Cortex of kidney (tissue), 1 donor: ENCODE measurements at places on chromosomes 2 and 18.

DNA sequence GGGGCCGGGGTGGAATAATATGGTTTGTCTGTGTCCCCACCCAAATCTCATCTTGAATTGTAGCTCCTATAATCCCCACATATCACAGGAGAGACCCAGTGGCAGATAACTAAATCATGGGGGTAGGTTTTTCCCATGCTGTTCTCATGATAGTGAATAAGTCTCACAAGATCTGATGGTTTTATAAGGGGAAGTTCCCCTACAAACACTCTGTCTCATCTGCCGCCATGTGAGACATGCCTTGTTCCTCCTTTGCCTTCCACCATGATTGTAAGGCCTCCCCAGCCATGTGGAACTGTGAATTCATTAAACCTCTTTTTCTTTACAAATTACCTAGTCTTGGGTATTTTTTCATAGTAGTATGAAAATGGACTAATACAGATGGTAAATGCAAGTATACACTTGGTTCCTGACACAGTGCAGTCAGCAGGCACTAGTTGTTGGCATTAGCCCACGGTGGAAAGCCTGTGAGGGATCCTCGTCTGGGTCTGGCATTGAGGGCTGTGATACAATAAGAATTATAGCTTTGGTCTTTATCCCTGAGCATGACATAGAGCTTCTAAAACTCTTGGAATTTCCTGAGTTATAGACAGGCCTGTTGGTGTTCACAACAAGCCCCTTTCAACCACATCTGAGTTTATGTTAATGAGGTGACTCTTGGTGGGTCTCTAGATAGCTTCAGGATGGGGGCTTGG, 135.8 kb downstream of the CABLES1 start:
- DNase-seq: no peak

GRCh38 chr2:160974803-160975202, 185.4 kb upstream of the TANK start:
- DNase-seq: no peak

- no peak for DNase-seq
These were observed 176.3 kb downstream of the TWIST2 start for GRCh38 chr2:239024226-239024625.

- no peak for DNase-seq
These were observed 193.2 kb upstream of the MEX3C start for GRCh38 chr18:51390702-51391101.

- DNase-seq: no peak
These were observed 392.2 kb downstream of the ZEB2 start for GRCh38 chr2:144127693-144128092.

GRCh38 chr2:219386532-219387280, 1.0 kb downstream of the DNPEP start:
- DNase-seq: no peak

DNA sequence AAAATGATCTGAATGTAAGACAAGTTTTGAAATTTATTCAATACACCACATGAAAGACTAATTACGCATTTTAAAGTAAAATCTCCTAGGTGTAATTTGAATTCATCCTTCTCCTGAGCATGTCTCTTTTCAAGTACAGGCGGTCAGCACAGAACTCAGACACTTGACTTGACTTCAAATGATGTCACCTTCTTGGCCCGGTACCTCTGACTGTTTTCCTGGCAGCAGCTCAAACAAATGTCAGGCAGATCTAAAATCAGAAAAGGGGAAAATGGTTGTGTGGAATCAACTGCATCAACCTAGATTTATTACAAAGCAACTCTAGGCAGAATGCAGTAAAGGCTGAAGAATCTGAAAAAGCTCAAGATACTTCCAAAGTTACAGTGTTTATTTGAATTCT, 11.4 kb upstream of the PROKR1 start:
- DNase-seq: no peak

DNA sequence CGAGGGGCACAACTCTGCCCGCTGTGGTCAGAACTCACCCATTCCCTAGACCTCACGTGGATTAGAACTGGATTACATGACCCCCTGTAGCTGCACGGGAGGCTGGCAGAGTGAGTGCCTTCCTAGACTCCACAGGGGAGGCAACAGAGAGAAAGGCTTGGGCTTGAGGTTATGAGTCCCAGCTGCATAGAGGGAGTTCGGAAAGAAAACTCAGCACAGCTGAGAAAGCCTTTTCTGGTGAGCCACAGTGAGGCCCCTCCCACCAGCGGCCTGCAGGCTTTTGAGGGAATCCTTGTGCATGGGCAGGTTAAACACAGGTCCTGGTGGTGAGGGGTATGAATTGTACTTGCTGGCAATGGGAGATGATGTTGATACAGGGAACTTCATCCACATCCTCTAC, 217.3 kb downstream of the FHOD3 start:
- no peak for DNase-seq

- DNase-seq: no peak
These were observed 35.4 kb upstream of the EN1 start for GRCh38 chr2:118882693-118883336.

GRCh38 chr2:202588647-202589581, 45.9 kb upstream of the FAM117B start:
- DNase-seq: no peak

DNA sequence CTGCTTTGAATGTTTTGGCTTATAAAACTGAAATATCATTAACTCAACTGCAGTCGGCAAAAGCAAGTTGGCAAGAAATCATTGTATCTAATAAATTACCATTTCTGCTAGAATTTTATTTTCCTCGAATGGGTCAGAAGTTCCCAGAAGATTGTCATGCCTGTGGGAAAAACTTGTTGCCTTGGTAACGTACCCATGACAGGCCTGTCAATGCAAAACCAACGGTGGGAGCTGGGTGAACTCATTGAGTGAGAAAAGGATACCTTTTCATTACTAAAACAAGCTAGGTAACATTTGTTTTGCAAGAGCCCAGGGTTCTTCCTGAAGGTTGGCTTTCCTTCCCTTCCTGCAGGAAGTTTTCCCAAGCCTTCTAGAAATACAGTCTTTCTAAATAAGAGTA, 9.5 kb downstream of the PLB1 start:
- no peak for DNase-seq

- no peak for DNase-seq
These were observed 348.6 kb downstream of the DLGAP1 start for GRCh38 chr18:4106407-4107033.

- DNase-seq: no peak
These were observed 92.3 kb downstream of the PRKCE start for GRCh38 chr2:45743531-45744396.

DNA sequence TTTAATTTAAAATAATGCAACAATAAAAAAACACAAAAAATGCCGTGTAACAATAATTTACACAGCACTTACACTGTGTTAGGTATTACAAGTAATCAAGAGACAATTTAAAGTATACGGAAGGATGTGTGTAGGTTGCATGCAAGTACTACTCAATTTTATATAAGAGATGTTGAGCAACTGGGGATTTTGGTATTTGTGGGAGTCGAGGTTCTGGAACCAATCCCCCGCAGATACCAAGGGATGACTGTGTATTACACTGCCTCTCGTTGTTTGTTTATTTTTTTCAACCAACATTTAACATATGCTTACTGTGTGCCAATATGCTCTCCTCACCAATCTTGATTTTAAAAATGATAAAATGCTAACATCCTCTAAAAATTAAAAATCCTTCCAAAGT, 24.8 kb downstream of the MAP3K2 start:
- DNase-seq: no peak

- no peak for DNase-seq
These were observed 22.7 kb downstream of the MTHFD2 start for GRCh38 chr2:74221091-74221490.

DNA sequence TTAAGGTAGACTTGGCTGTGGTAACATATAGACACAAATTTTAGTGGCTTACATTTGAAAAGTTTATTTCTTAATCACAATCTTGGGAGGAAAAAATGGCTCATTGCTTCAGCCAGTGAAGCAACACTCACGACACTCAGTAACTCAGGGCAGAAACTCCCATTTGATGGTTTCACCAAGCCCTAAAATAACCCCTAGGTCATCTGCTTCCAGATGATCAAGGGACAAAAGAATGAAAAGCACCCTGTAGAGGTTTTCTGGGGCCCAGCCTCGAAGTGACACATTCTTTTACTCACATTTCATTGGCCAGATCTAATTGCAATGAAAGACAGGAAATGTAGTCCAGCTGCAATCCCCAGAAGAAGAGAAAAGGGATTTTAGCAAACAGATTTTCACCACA, 275.9 kb downstream of the TMX3 start:
- DNase-seq: no peak

GRCh38 chr2:31216734-31217133, 581 bp downstream of the CAPN14 start:
- DNase-seq: no peak

- no peak for DNase-seq
These were observed 125.8 kb downstream of the TANC1 start for GRCh38 chr2:159094173-159094737.

GRCh38 chr2:237870754-237871651, 11.6 kb downstream of the RAMP1 start:
- DNase-seq: no peak

GRCh38 chr2:29530281-29530680, 391.1 kb downstream of the ALK start:
- DNase-seq: no peak

GRCh38 chr2:84959095-84959565, 11.8 kb upstream of the KCMF1 start:
- DNase-seq: no peak

GRCh38 chr2:227890495-227891079, 19.2 kb downstream of the DAW1 start:
- no peak for DNase-seq

DNA sequence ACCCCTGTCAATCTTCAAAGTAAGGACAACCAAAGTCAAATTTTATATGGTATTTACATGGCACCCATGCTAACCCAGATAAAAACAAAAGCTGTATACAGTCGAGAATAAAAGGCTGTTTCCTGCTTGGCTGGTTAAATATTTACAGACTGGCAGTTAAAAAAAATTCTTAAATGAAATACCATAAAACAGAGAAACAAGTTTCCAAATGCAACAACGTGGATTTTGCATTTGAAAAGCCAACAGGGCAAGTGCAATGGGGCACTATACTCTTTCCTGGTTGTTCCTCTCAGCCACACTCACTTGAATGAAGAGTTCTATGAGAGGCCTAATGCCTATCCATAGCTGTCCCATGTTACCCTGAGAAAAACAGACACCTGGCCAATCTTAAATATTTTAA, 6.1 kb upstream of the NR4A2 start:
- no peak for DNase-seq

GRCh38 chr2:202408546-202409140, 32.5 kb downstream of the BMPR2 start:
- no peak for DNase-seq
